ENCODE measurements at places on chromosomes 12 and 14.

GRCh38 chr12:9449181-9449580 lies 158.5 kb downstream of the KLRB1 start:
- no peak for DNase-seq

- no peak for DNase-seq
These were observed 493.3 kb downstream of the APAF1 start for GRCh38 chr12:99138393-99138792.

GRCh38 chr12:53602176-53602864 lies 23.9 kb downstream of the ATF7 start:
- no peak for DNase-seq

DNA sequence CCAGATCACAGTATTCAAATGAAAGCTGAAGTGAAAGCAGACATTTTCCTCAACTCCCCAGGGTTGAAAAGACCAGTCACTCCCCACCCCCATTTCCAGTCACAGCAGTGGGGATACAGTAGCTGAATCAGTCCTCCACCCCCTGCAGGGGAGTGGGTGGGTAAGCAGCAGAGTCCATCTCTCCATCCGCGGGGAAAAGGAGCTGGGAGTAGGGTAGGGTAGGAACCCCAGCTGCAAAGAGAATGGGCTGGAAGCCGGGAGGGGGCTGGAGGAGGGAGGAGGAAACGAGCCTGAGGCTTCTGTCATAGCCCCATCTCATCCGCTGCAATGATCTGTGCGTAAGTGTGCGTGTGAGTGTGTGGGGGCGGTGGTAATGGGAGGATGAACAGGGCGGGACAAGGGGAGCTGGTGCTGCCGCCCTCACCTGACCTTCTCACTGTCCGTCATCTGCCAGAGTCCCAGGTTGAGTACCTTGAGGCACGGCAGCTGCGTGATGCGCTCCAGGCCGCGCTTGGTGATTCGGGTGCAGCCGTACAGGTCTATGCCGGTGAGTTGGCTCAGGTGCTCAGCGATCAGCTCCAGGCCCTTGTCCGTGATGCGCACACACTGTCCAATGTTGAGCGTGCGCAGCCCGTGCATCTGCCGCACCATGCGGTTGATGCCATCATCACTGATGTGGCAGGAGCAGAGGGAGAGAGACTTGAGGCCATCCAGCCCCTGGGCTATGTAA lies 1.8 kb downstream of the FBXL14 start:
- DNase-seq: no peak

- no peak for DNase-seq
These were observed 167.0 kb upstream of the FKBP4 start for GRCh38 chr12:2627835-2628191.

DNA sequence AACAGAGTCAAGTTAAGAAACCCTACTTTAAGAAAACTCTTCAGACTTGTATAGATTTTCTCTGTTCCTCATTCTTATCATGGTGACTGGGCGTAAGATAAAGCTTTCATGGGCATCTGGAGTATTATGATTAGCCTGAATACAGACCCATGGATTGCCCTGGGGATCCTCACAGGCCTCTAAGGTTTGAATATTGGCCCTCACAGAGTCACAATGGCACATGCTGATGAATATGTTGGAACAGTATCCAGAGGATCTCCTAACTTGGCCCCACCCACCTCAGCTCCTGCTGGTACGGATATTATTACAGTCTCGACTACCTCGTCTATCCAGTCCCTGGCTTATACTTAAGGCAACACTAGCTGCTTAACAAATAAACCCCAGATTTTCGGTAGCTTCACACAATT lies 8.1 kb downstream of the OSBPL8 start:
- DNase-seq: peak; percentile 57

GRCh38 chr12:2919249-2919648 lies 28.6 kb downstream of the TULP3 start:
- DNase-seq: peak; percentile 3

DNA sequence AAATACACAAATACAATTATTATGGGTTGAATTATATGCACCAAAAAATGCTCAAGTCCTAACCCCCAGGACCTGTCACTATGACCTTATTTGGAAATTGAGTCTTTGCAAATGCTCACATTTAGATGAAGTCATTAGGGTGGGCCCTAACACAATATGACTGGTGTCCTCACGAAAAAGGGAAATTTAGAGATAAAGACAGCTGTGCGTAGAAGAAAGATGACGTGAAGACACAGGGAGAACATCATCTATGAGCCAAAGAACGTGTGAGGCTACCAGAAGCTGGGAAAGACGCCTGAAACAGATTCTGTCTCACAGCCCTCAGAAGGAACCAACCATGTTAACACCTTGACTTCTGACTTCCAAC lies 259.2 kb downstream of the EMP1 start:
- no peak for DNase-seq

DNA sequence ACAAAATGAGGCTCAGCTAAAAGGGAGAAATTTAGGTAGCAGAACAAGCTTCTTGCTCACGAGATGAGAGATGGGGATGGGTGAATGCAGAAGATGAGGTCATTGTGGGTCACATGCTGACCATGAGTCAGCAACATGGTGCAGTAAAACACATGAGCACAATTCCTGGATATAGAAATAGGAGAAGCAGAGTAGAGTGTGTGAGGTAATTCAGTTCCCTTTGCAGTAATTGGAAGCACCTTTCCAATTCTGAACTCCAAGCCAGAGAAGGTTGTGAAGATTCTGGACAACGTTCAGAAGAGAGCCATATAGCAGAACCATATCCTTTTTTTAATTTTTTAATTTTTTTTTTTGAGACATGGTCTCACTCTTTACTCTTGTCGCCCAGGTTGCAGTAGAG lies 62.0 kb upstream of the LMNTD1 start:
- no peak for DNase-seq

GRCh38 chr14:86654558-86655184 lies 1124.7 kb downstream of the FLRT2 start:
- DNase-seq: peak; percentile 1

- no peak for DNase-seq
These were observed 83.9 kb downstream of the ARL6IP4 start for GRCh38 chr12:123064366-123064765.

- no peak for DNase-seq
These were observed 406.9 kb downstream of the TMEM121 start for GRCh38 chr14:105933238-105933637.

DNA sequence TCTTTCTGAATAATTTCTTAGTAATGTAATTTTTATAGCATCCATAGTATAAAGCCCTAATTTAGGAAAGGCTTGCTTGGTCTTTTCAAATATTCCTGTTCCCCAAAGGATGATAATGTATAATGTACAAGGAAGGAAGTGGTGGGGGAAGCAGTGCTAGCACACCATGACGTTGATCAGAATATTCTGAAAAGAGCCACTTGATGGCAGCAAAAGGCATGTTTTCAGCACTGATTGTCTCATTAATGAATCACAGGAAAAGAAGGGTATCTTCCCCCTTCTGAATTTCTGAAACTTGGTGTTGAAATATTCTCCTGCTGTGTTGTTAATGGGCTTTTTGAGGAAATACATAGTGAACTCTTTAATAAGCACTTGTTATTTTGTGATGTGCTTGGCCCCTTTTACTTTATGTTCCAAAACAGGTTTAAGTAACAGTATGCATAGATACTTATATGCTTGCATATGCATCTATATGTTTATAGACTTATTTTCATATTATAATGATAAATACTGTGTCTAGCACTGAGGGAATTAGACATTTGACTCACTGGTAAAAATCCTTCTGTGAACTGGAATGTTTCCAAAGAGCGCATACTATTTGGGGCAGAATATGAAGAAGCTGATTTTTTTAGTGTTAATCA lies 122.0 kb downstream of the TMEM117 start:
- no peak for DNase-seq
